ENCODE measurements at places on chromosomes 12 and 14.

DNA sequence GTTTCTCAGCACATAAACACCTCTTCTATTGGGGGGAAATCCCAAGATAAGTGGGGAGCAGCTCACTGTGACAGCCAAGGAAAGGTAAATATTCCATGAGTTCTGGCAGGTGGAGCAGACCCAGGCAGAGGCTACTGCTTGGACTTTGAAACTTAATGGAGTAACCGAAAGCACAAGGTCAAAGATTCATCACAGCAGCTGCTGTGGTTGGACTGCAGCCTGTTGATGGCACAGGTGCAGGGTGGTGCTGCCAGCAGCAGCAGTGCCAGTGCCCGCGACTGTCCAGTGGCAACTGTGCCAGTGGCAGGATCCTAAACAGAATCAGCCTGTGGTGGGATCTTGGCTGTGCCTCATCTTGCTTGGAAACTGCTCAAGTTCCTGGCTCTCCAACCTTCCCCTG is 81.4 kb upstream of the ARID2 start:
- no peak for DNase-seq

DNA sequence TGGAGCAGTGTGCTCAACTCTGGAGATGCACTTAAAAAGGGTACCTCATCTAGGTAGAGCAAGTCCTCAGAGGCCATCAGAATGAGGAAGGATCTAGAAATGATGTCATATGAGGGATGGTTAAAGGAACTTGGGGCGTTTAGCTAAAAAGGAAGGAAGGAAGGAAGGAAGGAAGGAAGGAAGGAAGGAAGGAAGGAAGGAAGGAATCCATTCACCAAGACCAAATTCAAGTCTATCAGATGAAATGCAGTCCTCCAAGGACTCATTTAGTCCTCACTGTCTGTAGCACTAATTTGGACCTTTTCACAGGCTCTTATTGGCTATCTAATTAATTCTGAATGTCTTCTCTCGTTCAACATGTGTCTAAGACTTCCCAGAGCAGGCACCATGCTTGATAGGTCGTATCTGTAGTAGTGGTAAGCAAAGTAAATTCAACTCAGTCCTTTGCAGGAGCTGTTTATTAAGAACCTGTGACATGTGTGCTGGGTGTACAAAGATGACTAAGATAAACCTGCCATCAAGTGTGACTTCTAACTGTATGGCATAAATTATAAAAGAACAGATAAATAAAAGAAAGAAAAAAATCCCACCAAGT is 63.5 kb downstream of the LLPH start:
- no peak for DNase-seq

GRCh38 chr12:56119361-56119796 is 1.3 kb downstream of the ZC3H10 start:
- peak; percentile 82 for DNase-seq

GRCh38 chr12:49702676-49703215 is 4.5 kb downstream of the FMNL3 start:
- DNase-seq, result peak; percentile 25

GRCh38 chr14:35532783-35533356 is 1.1 kb upstream of the INSM2 start:
- DNase-seq, result no peak

DNA sequence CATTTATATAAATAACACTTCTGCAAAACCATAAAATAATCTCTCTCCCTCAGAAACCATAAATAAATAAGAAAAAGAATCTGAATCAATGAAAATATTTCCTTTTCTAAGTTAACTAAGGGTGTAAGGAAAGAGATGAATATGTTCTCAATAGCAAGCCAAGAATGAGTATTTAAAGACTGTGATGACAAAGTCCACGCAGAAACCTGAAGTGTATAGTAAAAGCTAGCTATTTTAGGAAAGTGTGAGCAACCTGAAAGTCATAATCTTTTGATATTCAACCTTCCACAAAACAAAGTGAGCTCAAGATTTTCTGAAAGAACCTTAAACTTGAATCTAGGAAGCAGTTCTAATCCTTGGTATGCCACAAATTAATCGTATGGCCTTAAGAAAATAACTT is 15.9 kb downstream of the EIF2S3B start:
- no peak for DNase-seq

- no peak for DNase-seq
Observed at GRCh38 chr12:62653740-62654139, 187.1 kb downstream of the MON2 start.

DNA sequence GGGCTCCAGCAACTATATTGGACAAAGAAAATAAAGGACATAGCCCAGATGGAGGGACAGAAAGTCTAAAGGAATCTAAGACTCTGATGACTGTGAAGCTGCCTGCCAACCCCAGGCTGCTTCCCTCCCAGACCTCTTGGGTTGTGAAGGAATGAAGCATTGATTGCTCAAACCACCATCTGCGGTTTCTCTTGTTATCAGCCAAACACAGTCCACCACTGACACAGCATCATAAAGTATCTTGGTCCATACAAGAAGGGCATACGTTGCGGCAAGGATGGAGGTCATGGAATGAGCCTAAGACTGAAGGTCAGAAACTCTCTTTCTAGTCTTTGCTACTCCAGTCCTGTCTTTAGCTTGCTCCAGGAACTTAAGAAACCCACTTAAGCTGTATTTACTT is 58.5 kb upstream of the PLXNC1 start:
- DNase-seq, result peak; percentile 66

DNA sequence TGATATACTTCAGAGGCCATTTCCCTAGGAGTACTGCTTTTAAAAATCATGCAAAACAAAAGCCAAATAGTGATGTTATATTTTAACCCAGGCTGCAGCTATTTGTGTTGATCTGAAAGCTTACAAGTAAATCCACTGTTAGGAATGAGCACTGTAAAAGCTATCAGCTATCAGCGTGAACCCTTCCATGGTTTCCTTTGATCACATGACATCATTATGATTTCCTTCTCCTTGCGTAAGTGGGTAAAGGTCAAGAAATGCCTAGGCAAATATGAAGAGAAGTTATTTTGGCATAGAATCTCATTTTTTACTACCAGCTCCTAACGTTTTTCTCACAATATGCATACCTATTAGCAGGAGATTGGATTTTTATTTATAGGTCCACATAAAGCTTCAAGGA is 48.6 kb upstream of the CATSPERB start:
- DNase-seq, result no peak

DNA sequence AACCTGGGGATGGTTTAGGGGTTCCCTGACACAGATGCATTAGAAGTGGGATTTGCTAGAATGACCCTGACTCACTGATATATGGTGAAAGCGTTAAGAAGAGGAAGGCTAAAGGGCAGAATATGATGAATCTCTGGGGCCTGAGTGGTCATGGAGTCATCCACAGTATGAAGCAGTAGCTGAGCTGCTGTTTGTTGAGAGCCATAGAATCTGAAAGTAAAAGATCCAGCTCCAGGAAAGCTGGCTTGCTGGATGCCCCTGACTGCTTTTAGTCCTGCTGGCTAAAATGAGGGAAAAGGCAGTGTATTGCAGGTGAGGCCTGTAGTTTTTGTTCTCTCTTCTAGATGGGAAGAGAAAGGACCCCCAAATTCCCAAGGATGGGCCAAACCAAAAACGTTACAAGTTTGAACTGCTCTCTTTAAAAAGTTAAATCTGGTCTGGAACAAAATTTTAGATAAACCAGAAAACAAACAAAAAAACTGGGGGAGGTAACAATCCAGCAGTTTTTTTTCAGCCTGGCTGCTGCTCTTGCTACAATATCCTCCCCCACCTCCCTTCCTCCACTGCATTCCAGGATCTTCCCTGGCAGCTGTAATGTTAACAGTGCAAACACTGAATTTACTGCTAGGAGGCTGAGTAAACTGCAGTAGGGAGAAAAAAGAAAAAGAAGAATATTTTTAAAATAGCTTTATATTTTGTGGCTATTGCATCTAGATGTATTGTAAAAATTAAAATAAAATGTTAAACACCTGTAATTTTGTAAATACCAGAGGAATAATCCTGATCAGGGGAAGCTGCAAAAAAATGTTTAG is 16.5 kb downstream of the SEL1L start:
- DNase-seq, result peak; percentile 41

- DNase-seq, result no peak
Observed at GRCh38 chr14:75986439-75986765, 839 bp downstream of the IFT43 start.

- DNase-seq, result peak; percentile 67
Observed at GRCh38 chr12:22318108-22318737, 16.3 kb downstream of the ST8SIA1 start.

GRCh38 chr14:33120966-33121365 is 182.3 kb downstream of the NPAS3 start:
- peak; percentile 42 for DNase-seq

DNA sequence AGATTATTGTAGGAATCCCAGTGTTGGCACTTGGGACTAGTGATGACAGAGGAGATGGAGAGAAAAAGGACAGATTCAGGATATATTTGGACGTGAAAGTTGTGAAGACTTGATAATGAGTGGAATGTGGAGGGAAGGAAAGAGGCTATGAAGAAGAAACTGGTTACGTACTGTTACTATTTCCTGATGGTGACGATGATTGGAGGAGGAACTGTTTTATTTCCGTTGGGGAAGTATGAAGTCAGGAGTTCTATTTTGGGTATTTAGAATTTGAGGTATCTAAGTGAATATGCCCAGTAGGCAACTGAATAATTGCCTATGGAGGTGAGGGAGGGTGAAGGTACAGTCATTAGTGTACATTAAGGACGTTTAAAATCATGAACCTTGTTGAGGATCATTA is 207.2 kb downstream of the TMTC2 start:
- DNase-seq, result no peak

- DNase-seq, result no peak
Observed at GRCh38 chr14:36383767-36384431, 63.5 kb upstream of the MBIP start.

DNA sequence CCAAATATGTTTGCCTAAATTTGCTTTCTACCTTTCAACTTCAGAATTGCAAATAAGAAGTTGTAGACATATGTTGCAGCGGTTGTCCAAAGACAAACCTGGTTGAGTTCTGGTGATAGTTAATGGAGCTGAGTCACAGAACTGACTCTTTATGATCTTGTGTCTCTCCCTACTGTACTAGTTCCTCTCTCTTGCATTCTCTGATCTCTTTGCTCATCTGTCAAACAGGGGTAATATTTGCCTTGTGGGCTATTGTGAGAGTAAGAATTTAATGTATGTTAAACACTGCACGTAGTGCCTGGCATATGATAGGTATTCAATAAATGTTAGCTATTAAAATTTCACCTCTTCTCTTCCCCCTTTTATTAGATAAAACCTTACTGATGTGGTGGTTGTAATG is 283.5 kb upstream of the RGS6 start:
- DNase-seq, result no peak

- DNase-seq, result no peak
Observed at GRCh38 chr12:57897286-57897974, 43.9 kb upstream of the ATP23 start.

GRCh38 chr12:130216031-130216430 is 53.8 kb downstream of the FZD10 start:
- no peak for DNase-seq

DNA sequence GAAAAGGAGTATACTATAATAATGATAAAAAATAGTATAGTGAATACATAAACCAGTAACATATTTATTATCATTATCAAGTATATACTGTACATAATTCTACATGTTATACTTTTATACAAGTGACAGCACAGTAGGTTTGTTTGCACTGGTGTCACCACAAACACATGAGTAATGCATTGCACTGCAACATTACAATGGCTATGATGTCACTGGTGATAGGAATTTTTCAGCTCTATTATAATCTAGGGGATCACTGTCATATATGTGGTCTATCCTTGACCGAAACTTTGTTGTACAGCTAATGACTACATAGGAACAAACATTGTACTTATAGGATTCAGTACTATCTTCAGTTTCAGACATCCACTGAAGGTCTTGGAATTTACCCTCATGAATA is 165.8 kb upstream of the SYT1 start:
- DNase-seq, result peak; percentile 60

GRCh38 chr14:106613256-106613655 is 1086.9 kb downstream of the TMEM121 start:
- DNase-seq, result no peak

- DNase-seq, result peak; percentile 82
Observed at GRCh38 chr12:18320036-18320617, 58.8 kb downstream of the PIK3C2G start.

DNA sequence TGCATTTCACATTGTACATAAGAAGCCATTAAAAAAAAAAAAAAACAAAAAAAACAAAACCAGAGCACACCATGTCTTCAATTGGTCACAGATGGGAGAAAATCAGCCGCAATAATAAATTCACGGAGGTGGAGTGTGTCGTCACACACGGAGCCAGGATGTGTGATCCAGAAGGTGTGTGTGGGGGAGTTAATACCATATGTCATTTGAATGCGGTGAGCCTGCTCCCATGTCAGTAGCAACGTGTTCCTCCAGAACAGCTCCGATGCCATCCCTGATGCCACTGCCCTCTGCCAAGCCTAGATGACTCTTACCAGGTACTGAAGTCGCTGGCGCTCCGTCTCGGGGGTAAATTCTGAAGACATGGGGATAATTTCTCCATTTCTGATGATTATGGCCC is 197.8 kb downstream of the PPM1H start:
- DNase-seq, result no peak

- no peak for DNase-seq
Observed at GRCh38 chr12:108712165-108712924, 19.0 kb downstream of the CORO1C start.

DNA sequence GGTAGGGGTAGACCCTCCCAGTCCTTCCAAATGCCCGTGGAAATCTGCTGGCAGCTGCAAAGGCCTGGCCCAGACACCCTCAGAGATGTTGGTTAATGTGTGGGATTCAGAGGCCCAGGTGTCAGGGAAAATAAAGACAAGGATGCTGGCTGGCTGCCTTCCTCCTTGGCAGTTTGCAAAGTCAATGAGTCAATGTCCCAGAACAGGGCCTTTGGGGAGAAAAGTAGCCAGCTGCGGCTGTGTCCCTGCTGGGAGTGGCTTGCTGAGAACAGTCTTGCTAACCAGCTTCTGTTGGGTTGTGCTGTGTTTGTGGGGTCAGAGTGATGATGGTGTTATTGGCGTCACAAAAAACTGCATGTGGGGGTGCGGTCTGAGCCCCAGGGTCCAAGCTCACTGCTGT is 29.2 kb downstream of the GLRX5 start:
- DNase-seq, result peak; percentile 46

GRCh38 chr14:93055651-93056115 is 60.0 kb downstream of the ITPK1 start:
- DNase-seq, result no peak

- DNase-seq, result no peak
Observed at GRCh38 chr14:98501335-98501734, 770.7 kb downstream of the BCL11B start.
